ENCODE measurements at places on chromosomes 12 and 14.

- DNase-seq, result no peak
Measured at GRCh38 chr14:94747739-94748138, 22.2 kb downstream of the GSC start.

GRCh38 chr12:90091809-90092208, 383.2 kb upstream of the ATP2B1 start:
- DNase-seq, result no peak

- no peak for DNase-seq
Measured at GRCh38 chr14:92905667-92906066, 17.3 kb upstream of the CHGA start.

GRCh38 chr12:98002887-98003493, 512.4 kb upstream of the TMPO start:
- DNase-seq, result no peak

- DNase-seq, result no peak
Measured at GRCh38 chr12:6963016-6963731, 7.3 kb downstream of the PHB2 start.

DNA sequence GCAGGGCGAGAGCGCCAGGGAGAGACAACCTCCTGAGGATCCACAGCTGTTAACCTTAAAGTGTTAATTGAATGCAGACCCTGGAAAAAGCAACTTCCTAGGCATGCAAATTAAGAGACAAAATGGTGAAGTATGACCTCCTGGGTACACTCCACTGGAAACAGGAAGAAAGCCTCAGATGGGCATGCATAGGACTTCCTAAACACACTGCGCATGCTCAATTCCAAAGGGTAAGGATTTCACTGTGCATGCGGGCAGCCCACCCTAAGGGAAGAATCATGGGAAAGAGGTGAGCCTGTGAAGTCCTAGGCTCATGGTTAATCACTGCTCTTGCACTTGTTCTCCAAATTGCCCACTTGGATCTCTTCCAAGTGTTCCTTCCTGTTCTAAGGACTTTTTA, 80.5 kb upstream of the CAPRIN2 start:
- no peak for DNase-seq

DNA sequence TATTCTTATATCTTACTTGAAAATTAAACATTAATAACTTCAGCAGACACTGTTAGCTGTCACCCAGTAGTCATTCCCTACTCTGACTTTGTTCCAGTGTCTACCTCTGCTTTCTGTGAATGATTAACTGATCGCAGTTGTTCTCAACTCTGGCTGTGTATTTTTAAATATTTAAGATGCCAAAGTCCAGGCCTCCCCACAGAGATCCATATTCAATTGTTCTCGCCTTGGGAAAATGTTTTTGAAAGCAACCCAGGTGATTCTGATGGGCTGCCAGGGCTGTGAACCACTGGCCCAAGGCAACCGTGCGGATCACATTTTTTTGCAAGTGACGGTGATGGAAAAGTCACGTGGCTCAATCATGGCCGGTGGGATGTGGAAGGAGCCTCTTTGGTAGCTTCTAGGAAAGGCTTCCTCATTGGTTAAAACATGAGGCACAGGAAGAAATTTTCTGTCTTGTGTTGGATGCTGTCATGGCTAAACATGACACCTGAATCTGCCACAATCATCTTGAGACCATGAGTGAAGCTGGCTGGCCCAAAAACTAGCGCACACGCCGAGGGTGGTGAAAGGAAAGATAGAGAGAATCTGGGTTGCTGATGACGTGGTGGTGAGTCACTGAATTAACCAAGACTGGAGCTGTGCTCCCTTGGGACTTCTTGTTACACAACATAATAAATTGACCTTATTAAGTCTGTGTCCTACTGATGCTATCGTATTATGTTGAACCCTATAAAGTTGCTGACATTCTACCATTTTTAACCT, 37.2 kb downstream of the RDH12 start:
- DNase-seq, result no peak

GRCh38 chr12:132432721-132433577, 57.0 kb upstream of the FBRSL1 start:
- DNase-seq, result no peak

DNA sequence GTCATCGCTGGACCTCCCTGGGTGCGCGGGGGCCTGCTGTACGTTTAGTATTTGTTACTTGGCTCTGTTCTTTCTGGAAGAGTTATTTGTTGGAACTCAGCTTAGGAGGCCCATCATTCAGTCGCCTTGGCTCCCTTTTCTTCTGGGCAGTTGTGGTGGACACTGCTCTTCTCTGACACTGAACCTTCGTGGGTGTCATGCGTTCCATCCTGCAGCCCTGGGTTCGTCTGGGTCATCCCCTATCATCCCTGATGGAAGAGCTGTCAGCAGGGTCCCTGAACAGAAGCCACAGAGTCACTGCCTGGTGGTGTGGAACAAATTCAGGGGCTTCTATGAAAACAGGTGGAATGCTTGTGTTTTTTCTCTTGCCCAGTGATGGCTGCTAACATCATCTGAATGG, 52.9 kb upstream of the SCN8A start:
- DNase-seq, result no peak

DNA sequence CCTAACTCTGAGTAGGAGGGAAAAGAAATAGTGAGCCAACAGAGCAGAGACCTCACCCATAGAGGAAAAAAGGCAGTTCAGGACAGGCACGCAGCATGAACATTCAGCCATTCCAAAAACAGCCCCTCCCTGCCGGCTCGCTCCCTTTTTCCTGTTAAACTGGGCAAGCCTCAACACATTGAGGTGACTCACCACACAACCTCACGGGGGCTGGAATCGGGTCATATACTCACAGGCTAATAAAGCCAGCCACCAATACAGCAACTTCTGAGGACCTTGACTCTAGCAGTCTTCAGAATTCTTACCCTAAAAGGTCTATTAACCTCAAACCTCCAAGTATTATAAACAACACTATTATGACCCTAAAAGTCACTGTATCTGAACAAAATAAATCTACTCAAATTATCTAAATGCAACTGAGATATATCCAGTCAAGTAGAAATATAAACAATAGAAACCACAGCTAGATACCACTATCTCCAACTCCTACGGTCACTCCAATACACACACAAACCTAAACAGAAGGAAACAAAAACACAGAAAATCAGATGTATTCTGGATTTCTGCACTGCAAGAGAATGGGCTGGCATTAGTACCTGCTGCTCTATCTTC, 6.3 kb downstream of the YBX3 start:
- DNase-seq, result no peak

DNA sequence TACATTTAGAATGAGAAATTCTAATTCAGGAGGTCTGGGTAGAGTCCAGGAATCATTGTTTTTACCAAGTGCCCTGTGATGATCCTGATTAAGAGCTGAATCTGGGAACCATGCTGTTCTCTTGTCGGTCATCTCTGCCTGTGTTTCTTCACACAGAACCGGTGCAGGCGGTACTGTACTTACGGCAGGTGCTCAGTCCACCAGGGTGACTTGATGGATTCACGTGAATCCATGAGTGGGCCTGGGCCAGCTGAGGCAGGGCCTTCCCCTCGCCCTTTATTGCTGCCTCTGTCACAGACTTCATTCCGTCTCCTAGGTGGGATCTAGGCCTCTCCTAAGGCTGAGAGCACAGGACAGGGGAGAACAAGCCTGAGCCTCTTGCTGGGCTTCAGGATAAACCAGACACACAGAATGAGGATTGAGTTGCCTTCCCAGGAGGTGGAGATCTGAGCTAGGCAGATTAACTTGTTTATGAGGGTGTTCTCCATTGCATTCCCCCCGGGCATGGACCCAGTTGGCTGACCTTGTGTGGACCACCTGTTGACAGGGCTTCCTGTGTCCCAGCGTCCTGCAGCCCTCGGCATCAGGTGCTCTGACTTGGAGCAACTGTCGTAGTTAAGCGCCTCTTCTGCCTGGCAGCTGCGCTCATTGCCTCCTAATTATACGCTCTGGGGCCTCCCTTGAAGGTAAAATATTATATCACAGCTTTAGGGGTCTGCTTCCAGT, 42.1 kb downstream of the B4GALNT3 start:
- no peak for DNase-seq

- DNase-seq, result no peak
Measured at GRCh38 chr12:78210894-78211302, 380.2 kb downstream of the NAV3 start.

DNA sequence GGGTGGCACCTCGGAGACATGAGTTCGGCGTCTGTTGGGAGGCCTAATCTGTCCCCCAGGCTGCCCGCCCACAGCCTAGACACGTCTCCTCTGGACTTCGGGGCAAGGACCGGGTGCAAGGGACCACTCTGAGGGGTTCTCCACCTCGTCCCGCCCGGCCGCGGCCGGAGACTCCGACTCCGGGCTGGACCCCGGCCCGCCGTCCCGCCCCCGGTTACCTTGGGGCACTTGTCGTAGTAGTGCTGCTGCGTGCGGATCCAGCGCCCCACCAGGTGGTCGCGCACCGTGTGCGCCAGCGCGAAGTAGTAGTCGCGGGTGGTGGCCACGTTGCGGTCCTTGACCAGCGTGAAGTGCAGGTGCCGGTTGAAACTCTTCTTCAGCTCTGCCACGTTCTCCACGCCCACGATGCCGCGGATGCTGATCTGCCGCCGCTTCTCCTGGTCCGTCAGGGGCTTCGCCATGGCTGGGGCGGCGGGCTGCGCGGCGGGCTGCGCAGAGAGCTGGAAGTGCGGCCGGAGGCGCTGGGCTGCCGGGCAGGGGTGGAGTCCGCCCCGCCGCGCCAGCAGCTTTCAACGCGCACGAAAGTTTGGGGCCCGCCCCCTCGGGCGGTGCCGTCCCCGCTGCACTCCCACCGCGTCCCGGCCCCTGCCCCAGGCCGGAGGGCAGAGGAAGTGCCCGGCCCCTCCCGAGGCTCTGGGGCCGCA, at the start of gene PYGL:
TSS of gene PYGL (minus strand) at position 541 of the 704 bp plus-strand sequence. CDS start at position 461, 80 bp downstream.
- DNase-seq, result no peak

GRCh38 chr14:68047906-68048305, 228.3 kb downstream of the RAD51B start:
- DNase-seq, result no peak

GRCh38 chr14:33986804-33987203, 35.9 kb upstream of the EGLN3 start:
- no peak for DNase-seq

DNA sequence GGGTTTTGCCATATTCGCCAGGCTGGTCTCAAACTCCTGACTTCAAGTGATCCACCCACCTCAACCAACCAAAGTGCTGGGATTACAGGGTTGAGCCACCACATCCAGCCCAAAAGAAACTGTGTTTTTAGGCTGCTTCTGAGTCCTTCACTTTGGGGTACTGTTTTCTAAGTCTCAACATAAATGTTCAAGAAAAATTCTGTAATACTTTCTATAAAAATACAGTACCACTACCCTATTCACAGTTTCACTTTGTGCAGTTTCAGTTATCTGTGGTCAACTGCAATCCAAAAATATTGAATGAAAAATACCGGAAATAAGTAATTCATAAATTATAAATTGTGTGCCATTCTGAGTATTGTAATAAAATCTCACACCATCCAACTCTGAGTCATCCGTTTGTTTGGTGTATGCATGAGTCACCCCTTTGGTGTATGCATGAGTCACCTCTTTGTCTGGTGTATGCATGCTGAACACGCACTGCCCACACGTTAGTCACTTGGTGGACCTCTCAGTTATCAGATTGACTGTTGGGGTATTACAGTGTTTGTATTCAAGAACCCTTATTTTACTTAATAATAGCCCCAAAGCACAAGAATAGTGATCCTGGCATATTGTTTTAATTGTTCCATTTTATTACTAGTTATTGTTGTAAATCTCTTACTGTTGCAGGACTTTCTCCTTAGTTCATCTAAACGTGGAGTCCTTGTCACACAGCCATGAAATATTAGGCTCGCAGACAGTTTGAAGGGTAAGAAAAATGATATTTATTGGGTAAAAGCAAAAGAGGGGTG, 190.2 kb downstream of the FSCB start:
- no peak for DNase-seq

- no peak for DNase-seq
Measured at GRCh38 chr14:101068313-101069227, 165.0 kb upstream of the RTL1 start.

DNA sequence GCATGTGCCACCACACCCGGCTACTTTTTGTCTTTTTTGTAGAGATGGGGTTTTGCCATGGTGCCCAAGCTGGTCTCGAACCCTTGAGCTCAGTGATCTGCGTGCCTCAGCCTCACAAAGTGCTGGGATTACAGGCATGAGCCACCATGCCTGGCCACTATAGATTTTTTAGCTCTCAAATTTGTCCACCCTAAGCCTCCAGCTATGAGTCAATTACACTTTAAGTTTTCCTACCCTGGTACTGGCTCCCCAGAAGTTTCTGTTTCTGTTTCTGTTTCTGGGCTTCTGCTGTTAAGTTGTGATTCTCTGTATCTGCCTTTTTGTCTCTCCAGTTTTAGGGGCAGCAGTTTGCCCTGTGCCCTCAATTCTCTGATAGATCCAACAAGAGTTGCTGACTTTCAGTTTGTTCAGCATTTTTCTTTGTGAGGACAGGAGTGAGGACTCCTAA, 4.4 kb upstream of the TINF2 start:
- DNase-seq, result no peak

GRCh38 chr14:68688872-68689371, 103.9 kb downstream of the ZFP36L1 start:
- DNase-seq, result no peak

GRCh38 chr14:41606532-41607303, at the start of gene LRFN5:
LRFN5 (plus strand) TSS chr14:41606876.
- no peak for DNase-seq

DNA sequence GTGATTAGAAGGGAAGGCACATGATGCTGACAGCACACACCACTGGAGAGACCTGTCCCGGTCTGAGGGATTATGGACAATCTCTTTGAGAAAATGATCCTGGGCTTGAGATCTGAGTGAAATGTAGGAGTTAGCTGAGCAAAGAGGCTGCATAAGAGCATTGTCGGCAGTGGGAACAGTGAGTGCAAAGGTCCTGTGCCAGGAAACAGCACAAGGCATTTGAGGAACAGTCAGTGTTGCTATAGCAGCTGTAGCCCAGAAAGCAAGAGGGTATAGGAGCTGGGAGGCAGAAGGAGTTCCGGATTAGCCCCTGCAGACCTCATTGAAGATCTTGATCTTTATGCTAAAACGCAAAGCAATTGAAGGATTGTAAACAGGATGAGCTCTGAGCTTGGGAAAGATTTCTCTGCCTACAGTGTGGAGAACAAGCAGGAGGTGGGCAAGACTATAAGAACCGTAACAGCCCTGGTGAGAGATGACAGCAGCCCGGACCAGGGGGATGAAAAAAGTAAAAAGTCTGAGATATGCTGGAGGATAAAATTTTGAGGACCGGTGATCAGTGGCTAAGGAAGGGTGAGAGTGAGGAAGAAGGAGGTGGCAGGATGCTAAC, 28.5 kb downstream of the CFL2 start:
- no peak for DNase-seq

DNA sequence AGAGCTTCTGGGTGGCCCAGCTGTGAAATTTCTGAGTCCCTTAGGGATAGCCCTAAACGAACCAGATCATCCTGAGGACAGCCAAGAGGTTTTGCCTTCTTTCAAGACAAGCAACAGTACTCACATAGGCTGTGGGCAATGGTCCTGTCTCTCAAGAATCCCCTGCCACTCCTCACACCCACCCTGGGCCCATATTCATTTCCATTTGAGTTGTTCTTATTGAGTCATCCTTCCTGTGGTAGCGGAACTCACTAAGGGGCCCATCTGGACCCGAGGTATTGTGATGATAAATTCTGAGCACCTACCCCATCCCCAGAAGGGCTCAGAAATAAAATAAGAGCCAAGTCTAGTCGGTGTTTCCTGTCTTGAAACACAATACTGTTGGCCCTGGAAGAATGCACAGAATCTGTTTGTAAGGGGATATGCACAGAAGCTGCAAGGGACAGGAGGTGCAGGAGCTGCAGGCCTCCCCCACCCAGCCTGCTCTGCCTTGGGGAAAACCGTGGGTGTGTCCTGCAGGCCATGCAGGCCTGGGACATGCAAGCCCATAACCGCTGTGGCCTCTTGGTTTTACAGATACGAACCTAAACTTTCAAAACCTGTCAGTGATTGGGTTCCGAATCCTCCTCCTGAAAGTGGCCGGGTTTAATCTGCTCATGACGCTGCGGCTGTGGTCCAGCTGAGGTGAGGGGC, 38.9 kb downstream of the DAD1 start:
- DNase-seq, result no peak
